ENCODE measurements at places on chromosomes 5 and 9.

DNA sequence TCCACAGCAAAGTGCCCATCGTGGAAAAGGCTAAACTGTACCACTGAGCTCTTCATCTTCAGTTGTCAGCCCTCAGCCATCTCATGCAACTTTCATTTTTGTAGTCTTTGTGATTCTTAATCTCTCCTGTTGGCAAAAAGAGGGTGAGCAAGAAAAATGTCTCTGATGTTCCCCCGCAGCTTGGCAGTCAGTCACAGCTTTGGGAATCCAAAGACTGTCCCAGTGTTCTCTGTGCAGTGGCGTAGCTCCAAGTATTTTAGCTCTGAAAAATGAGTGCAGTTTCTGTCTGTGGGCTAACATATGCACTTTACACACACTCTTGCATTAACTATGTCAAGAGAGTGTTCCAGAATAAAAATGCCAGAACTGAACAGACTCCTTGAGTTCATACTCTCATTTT is 372.2 kb downstream of the TMEM232 start:
- no peak for DNase-seq

- DNase-seq: no peak
Observed at GRCh38 chr9:81981883-81982282, 6.7 kb upstream of the SPATA31D1 start.

- DNase-seq: no peak
Observed at GRCh38 chr5:130286971-130287370, 382.7 kb downstream of the CHSY3 start.

- DNase-seq: no peak
Observed at GRCh38 chr5:21862986-21863385, 990.2 kb downstream of the CDH12 start.

DNA sequence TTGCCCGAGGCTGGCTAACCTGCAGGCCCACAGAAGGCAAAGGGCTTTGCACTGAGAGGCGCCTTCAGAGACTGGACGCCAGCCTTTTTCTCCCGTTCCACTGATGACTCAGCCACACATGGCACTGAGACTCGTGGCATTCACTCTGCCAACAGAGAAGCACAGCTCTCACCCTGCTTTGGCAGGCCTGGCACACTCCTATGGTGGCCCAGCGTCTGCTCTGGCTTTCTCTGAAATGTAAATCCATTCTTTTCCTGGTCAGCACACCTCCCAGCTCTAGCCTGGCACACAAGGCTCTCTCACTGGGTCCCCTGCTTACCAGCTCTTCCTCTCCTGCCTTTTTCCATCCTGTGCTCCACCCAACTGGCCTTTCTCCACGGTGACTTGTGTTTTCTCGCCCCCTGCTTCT is 5.9 kb upstream of the MELK start:
- DNase-seq: no peak

DNA sequence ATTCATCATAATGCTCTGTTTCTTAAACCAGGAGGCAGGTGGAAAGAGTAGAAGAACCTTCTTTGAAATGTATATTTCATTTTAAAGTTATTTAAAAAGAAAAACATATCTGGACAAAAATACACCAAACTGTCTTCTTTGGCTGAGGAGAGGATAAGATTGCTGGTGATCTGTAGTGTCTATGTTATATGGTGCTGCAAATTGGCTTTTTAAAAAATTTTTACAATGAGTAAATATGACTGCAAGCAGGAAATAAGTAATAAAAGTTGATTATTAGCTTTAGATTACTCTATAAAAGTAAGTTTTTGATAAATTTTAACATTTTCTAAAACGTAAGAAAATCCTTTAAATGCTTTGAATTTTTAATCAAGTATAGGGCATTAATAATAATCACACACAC is 64.9 kb downstream of the CEP120 start:
- DNase-seq: no peak

DNA sequence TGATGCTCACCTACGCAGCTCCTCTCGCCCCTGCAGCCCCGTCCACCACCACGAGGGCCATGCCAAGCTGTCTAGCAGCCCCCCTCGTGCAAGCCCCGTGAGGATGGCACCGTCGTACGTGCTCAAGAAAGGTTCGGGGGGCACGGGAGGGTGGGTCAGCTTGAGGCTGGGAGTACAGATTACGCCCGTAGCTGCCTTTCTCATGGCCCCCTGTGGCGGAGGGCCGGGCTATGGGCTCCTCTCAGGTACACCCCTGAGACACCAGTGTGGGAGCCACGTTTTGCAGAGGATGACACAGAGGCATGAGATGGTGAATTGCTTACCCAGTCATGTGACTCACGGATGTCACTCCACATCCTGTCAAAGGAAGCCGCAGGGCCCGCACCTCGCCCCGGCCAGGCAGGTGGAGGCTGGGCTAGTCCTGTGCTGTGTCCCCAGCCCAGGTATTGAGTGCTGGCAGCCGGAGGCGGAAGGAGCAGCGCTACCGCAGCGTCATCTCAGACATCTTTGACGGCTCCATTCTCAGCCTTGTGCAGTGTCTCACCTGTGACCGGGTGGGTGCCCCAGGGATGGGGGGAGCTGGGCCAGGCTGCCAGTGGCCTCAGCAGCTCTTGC is 33.7 kb downstream of the USP20 start:
- DNase-seq: peak; percentile 84

DNA sequence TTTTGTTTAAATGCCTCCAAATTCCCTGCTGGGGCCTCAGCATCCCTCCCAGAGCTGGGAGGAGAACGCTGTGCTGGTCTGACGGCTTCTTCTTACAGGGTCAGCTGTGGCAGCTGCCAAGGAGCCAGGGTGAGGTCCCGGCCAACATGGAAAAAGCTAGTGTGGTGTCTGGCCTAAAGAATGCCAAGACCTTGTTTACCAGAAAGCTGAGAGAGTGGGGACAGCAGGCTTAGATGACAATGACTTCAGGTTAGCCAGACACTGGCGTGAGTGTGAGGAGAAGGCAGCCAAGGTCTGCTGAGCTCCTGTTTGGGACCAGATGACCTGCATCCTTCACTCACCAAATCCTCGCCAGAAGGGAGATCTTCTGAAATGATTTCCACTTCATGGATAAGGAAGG is 112.5 kb downstream of the CRB2 start:
- no peak for DNase-seq

- DNase-seq: no peak
Observed at GRCh38 chr9:89901920-89902319, 297.1 kb downstream of the GADD45G start.

DNA sequence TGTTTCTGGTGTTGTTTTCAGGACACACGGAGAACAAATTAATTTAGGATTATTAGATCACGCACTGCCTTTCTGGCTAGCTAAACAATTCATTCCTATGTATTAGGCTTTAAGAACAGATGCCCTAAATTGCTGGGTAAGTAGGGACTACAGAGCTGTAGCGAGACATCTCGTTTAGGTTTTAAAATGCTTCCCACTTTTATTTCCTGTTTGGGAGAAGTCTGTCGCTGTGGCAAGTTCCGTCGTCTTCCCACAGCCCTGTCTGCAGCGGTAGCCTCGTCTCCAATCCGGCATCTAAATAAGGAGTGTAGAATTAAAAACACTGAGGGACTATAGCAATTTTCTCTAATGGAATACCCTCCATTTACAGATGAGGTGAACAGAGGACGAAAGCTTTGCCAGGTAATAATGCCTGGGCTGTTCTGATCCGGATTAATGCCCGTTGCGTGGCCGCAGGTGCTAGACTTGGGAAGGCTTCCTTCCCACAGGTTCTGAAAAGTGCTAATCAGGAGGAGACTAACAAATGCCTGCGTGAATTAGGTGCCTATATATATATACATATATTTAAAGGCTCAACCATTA is 1.3 kb upstream of the TRIM36 start:
- DNase-seq: no peak

GRCh38 chr5:29161399-29162291 is 2031.8 kb upstream of the CDH6 start:
- no peak for DNase-seq

- DNase-seq: no peak
Observed at GRCh38 chr9:81664638-81665222, 24.6 kb downstream of the TLE1 start.

GRCh38 chr5:37723162-37723961 is 116.5 kb downstream of the GDNF start:
- peak; percentile 35 for DNase-seq

- no peak for DNase-seq
Observed at GRCh38 chr5:149149942-149150341, 8.6 kb downstream of the ABLIM3 start.

GRCh38 chr5:37539459-37539858 is 160.3 kb downstream of the WDR70 start:
- DNase-seq: no peak

DNA sequence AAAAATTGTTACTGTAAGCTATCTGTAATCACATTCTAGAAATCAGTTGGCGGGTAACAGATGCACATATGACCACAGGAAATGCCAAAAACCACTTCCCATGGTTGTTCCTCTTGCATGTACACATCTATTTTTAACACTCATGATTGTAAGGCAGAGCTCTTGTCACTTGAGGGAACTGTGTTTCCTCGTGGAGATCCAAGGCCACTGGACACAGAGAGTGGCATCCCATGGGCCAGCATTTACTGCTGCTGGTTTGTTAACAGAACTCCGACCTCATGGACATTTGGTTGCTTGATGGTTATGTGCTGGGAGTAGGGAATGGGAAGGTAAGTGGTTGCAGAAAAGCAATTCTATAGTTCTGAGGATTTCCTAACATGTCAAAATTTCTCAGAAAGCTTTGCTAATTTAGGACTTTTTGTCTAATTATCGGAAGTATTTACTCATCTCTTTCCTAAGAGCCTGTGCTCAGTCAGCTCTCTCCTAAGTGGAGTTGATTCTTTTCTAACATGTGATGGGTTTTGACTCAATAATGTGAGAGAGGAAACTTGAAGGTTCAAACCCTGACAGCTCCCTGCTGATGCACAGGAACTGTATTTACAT is 202.0 kb upstream of the NR3C1 start:
- DNase-seq: peak; percentile 26

GRCh38 chr5:134223406-134224248 is 2.2 kb downstream of the PPP2CA start:
- no peak for DNase-seq

DNA sequence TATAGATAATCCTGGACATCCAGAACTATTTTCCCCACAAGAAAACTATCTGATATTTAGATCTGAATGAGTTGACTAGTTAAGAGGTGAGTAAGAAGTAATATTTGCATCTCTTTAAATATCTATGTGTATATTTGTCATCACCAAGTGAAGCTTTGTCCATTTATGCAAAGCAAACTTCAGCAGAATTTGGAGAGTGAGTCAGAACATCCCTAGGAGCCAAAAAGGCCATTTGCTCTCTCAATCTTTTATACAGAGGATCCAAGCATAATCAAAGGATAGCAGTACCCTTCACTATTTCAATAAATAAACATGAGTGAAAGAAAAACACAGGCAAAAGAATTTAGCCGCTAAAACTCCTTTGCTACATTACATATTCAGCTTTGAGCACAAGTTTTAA is 454.4 kb downstream of the NR2F1-AS1 start:
- no peak for DNase-seq

DNA sequence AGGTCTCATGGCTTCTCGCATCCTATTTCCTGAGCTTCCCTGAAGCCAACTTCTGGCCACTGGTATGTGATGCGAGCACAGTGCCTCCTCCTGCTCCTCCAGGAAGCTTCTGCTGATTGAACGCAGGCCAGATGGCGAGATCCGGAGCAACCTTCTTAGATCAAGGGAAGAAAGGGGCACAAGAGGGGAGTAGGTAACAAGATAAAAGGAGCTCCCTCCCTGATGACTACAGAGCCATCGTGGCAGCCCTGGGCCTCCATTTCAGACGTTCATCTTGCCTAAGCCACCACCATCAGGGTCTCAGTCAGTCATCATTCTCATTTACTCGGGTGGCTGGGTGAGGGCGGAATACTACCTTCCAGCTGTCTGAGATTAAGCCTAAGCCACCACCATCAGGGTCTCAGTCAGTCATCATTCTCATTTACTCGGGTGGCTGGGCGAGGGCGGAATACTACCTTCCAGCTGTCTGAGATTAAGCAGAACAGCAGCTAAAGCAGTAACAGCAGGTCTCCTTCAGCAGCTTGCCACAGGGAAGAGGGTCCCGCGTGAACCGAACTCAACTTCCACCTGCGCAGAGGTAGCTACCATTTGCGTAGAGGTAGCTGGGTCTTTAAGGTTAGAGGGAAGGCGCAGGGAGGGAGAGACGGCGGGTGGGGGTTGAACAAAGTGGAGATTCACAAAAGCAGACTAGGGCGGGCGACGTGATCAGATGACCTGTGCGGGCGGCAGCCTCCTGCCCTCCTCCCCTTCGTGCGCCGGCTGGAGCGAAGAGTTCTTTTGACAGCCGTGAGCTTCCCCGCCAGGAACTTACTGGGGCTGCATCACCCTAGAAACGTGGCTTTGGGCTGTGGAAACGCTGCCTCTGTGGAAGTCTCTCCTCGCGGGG is 27.9 kb upstream of the MGAT1 start:
- peak; percentile 71 for DNase-seq

DNA sequence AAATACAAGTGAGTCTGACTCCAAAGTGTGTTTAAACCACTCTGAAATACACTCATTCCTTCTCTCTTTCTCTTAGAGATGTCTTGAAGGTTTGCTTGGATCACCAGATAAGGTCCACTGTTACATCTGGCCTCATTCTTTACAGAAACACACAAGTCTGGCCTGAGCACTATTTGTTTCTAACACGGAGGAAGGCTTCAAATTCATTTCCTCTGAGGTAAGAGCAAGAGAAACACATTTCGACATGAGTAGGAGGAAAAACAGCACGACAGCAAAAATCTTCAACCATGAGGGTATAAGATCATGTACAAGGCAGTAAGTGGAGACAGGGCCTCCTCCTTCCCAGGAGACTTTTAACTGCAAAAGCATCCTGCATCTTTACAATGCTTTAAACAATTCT is 8.0 kb downstream of the SIL1 start:
- DNase-seq: no peak

DNA sequence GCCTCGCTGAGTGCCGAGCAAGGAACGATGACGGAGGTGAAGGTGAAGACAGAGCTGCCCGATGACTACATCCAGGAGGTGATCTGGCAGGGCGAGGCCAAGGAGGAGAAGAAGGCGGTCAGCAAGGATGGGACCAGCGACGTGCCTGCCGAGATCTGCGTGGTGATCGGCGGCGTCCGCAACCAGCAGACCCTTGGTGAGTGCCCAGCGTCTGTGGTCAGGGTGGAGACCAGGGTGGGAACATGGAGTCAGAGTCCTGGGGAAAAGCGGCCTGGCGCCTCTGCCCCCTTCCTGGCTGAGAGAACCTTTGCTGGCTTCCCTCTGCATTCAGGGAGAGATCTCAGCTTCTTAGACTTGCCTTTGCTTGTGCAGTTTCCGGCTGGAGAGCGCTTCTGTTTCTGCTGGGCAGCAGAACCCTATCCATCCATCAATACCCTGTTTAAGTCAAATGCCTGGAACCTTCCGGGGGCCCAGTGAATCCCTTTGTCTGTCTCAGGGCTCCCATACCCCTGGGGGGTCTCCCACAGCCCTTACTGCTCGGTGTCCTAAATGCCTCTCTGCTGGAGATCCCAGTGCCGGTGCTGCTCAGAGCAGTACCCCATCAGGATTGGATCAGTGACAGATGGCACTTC is 89.6 kb downstream of the AMBP start:
- DNase-seq: no peak

Data from activated CD4-positive, alpha-beta T cell treated with anti-CD3 and anti-CD28 coated beads, Interleukin-2, amount 50 U/mL, for 48 hours (primary cell).